ENCODE measurements at places on chromosomes 1 and 21.

GRCh38 chr1:118043624-118044023, 114.1 kb downstream of the WDR3 start:
- no peak for DNase-seq

DNA sequence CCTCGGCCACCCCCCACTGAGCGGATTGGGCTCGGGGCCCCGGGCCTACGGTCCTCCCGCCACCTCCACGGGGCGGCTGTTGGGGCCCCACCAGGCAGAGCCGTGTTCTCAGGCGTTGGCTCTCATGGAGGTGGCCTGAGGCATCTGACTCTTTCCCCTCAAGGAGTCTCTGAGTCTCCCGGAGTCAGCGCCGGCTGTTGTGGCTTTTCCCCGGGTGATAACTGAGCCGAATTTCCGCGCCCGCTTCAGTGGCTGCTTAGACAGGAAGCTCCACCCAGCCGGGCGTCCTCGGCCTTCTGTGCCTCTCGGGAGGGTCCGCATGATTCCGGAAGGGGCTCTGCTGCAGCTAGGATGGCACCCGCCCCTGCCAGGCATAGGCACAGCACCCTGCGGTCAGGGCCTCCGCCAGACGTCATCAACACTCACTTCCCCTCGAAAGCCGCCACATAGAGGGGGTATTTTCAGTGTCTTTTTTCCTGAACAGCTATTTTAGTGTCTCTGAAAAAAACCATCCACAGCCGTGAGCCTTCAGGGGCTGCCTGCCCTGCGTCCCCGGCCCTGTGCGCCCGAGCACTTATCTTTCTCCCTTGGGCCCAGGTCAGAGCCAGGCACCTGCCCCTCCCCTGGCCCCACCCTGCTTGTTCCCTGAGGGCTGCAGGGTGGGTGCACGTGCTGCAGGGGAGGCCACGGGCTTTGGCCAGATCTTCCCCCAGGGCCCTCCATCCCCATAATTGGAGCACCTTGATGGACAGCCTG, 72.9 kb downstream of the SKI start:
- DNase-seq: no peak

GRCh38 chr1:157399984-157400382, 152.3 kb downstream of the FCRL5 start:
- DNase-seq: peak; percentile 67

- DNase-seq: no peak
Measured at GRCh38 chr1:62318320-62318755, 896 bp downstream of the KANK4 start.

All from astrocyte of the spinal cord (primary cell).